ENCODE measurements at places on chromosomes 2 and 18. TPM values are rescaled to one million over a fixed set of nuclear protein-coding genes. Genes with fewer than 3 reads are reported as not detected.

The GCG gene
- not detected for total RNA-seq

The CD8B2 gene
- total RNA-seq = not detected

The IL36B gene
- total RNA-seq = not detected

The RAD51AP2 gene
- total RNA-seq = not detected

The TTR gene
- total RNA-seq = 0.18 TPM

The NCL gene
- total RNA-seq = 282 TPM

The NEU2 gene
- total RNA-seq = not detected

The DSC3 gene
- 0.05 TPM for total RNA-seq

The SCN3A gene
- 0.03 TPM for total RNA-seq

All from SK-MEL-5 (cell line).